ENCODE measurements at places on chromosomes 1 and 21. TPM values are rescaled to one million over a fixed set of nuclear protein-coding genes. Genes with fewer than 3 reads are reported as not detected.

The ATF3 gene
- total RNA-seq = 2.9 TPM

The RIMKLA gene
- total RNA-seq = under 0.01 TPM

The RASSF5 gene
- 5.5 TPM for total RNA-seq

The MIXL1 gene
- total RNA-seq = not detected
